Activated CD4-positive, alpha-beta T cell treated with anti-CD3 and anti-CD28 coated beads, Interleukin-2, amount 50 U/mL, for 1 hour (primary cell): ENCODE measurements at places on chromosomes 12 and 14.

GRCh38 chr12:21528953-21529352 is 2.9 kb downstream of the SPX start:
- no peak for DNase-seq

GRCh38 chr12:66403746-66404145 is 101.5 kb downstream of the HELB start:
- no peak for DNase-seq

- no peak for DNase-seq
These were observed 22.5 kb downstream of the SDS start for GRCh38 chr12:113381220-113381619.

- no peak for DNase-seq
These were observed 10.6 kb upstream of the NRDE2 start for GRCh38 chr14:90342327-90342726.

GRCh38 chr12:132566516-132567131 is 43.8 kb downstream of the LRCOL1 start:
- no peak for DNase-seq

GRCh38 chr14:103994535-103995184 is 52.3 kb upstream of the RD3L start:
- no peak for DNase-seq
